ENCODE measurements at places on chromosomes 12 and 14.
A peak's percentile ranks its signal among the peaks of the same experiment; 100 is the strongest.

GRCh38 chr12:125329239-125330102, 264.2 kb downstream of the AACS start:
- DNase-seq: no peak

DNA sequence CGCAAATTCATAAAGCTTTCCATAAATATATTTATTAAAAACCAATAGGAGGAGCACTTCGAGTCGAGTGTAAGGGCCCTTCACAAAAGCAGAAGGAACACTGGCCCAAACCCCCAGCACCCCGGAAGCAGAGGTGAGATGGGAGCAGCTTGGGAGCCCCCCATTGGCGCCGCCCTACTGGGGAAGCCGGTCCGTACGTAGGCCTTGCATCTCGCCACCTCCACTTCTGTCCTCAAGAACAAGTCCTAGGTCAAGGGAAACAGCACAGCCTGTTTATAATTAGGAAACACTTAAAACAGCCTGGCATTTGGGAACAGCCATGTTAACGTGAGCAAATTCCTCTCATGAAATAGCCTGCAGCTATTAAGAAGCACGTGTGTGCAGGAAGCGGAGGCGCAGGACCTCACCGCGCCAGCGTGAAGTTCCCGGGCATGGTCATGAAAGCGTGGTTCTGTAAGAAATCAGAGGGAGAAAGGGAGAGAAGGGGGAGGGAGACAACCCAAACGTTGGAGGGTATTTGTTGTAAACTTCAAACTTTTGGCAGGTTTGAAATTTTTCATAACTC, 7.7 kb downstream of the ANKRD9 start:
- no peak for DNase-seq

- DNase-seq: no peak
Observed at GRCh38 chr12:19719672-19720071, 280.4 kb downstream of the AEBP2 start.

DNA sequence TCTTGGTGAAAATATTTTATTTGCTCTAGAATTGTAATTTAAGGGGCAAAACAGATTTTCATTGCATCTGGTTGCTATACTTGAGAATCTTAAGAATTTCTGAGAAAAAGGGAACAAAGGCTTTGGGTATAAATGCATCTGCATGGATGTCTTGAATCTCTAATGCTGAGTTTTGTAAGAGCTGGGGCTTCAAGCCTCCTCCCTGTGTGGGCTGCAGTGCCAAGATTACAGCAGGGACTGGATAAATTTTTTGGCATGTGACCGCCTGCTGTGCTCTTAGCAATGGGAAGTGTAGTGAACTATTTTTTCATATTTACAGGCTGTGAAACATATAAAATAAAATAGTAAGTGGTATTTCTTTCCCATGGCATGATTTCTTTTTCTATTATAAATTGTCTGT, 70.0 kb downstream of the SLC38A6 start:
- DNase-seq: no peak

GRCh38 chr12:108308395-108309085, 30.6 kb downstream of the CMKLR1 start:
- DNase-seq: no peak

DNA sequence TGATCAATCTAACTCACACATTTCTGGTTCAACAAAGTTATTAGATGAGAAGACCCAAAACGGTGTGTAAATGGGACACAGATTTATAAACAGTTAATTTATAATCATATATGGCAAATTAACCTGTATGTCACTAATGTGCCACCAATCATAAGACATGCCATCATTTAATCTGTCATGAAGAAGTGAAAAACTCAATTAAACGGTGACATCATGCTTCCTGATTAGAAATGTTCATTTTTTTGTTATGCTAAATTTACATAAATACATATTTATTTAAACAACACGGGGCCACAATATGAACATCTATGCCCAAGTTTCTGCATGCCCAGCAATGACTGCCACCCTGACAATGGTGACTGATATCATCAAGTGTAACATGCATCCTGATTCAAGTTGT, 164.1 kb upstream of the EEA1 start:
- DNase-seq: no peak

DNA sequence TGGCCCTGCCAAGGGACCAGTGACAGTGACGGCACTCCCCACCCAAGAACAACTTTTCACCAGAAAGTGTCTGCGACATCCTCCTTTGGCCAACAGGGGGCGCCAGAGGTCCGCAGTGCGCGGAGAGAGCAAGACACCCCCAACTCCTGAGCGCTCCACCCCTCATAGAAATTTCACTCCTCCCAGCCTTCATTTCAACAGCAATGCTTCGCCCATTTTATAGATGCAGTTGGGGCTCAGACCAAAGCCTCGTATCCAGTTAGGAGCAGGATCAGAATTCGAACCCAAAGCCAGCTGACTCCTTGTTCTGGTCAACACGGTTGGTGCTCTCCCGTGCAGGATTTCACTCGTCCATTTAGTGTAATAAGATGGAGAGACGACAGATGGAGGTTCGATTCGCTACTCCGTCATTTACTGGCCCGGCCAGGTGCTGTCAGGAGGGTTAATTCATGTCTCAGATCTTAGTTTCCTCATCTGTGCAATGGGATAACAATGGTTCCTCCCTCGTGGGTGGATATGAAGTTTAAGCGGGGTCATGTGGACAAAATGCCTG, 2.4 kb upstream of the POP5 start:
- peak; percentile 86 for DNase-seq

GRCh38 chr14:68368850-68369249, 424.0 kb downstream of the ZFP36L1 start:
- DNase-seq: peak; percentile 47

DNA sequence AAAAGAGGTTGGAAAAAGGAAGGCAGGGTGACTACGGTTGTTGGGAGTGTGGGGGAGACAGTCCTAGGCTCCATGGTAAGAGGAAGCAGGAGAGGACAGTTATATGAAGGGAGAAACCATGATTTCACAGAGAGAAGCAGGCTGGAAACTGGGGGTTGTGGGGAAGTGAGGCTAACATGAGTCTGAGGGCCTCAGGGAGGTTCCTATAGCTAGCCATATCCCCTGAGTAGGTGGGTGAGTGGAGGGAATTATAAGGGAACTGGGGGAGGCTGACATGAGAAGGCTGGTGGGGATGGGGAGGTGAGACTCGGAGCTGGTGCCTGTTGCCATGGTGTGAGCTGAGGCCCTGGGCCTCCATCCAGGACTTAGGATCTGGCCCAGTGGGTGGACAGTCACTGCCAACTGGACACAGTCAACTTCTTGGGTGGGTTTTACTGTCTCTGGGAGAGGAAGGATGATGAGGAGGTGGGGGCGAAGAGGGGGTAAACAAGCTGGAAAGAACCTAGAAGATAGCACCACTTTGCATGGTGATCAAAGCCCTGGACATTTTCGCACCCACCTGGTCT, 1.4 kb downstream of the RNASE13 start:
- DNase-seq: no peak

GRCh38 chr14:72120315-72120714, 188.1 kb downstream of the RGS6 start:
- no peak for DNase-seq

DNA sequence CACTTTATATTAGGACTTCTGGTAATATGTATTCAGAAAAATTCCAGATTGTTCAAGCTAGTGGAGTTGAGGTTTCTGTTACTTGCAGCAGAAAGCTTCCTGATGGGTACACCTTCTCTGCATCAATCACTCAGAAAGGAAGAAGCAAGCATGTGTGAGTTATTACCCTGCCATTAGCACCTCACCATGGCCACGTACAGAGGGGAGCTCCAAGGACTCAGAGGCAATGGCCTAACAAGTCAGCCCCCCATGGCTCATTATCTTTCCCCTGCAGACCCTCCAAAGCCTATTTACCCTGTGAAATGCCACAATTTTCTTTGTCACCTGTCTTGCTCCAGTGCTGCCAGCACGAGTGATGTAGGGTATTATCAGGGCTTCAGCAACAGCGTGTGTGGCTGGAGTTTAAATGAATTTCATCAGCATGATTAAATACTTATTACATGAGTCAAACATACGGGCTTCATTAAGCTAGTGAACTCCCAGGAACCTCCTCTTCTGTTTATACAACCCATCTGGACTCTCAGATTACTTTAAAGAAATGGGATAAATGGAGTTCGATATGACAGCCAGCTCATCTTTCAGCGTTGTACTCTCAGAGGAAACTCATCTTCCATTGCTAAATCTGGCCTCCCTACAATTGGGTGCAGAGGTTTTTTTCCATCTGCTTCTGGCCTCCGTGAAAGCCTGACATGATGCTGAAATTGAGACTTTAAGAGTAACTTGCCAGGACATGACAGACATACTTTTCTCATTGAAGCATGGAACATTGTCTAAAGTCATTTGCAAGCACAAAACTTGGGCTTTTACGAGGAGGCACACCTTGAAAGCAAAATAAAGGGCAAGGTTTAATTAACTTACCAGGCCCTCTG, 135.9 kb downstream of the TMEM30B start:
- no peak for DNase-seq

DNA sequence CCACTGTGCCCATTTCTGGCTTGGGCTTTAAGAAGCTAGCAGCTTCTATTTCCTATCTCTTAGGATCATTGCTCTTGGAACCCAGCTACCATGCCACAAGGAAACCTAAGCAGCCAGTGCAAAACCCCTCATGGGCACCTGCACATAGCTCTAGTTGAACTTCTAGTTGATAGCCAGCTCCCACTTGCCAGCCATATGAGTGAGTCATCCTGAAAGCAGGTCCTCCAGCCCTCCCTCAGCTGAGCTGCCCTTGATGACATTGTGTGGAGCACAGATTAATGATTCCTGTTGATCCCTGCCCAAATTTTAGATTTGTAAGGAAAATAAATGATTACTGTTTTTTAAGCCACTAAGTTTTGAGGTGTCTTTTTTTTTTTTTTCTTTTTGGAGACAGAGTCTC, 234.2 kb upstream of the FBXO33 start:
- DNase-seq: no peak

- no peak for DNase-seq
Observed at GRCh38 chr14:104563191-104563741, 16.3 kb upstream of the C14orf180 start.

GRCh38 chr12:99611599-99611998, 36.0 kb upstream of the GARIN6 start:
- DNase-seq: no peak

GRCh38 chr12:27653661-27654060, 42.6 kb upstream of the REP15 start:
- DNase-seq: no peak

DNA sequence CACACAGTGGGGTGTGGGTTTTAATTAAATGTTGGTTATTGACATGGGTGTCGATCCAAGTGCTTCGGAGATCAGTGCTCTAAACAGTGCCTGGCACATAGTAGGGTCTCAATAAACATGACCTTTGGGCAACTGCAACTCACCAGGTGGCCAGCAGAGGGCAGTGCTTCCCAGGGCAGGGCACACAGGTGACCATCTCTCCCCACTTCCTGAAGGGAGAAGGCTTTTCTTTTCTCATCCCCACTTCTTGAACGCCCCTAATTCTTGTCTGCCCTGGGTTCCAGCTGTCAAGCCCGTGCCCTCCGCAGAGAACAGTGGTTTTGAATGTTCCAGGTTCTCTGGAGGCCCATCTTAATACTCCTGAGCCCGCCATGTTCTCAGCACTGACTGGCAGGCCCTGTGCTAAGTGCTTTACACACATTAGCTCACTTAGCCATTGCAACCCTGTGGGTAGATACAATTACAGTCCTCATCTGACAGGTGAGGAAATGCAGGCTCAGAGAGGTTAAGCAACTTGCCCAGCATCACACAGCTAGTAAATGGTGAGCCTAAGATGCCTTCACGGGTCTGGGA, 16.3 kb downstream of the RAPGEF3 start:
- DNase-seq: peak; percentile 75

DNA sequence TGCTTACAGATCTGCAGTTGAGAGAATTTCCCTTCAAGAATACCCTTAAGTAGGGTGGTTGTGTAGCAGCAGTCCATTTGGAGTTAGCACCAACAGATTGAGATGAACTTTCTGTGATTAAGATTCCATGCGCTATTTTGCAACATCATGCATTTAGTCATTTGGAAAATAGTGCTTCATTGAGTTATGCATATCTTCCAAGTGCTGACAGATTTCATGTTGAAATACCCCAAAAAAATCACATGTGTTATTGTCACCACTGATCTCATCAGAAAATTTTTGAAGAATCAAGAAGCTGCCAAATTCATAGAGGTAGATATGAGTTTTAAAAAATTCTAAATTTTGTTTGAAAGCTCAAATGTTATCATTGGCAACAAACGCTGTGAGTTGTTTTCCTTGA, 35.5 kb upstream of the OSBPL8 start:
- no peak for DNase-seq

- no peak for DNase-seq
Observed at GRCh38 chr14:69423279-69423678, 24.8 kb downstream of the SLC39A9 start.

DNA sequence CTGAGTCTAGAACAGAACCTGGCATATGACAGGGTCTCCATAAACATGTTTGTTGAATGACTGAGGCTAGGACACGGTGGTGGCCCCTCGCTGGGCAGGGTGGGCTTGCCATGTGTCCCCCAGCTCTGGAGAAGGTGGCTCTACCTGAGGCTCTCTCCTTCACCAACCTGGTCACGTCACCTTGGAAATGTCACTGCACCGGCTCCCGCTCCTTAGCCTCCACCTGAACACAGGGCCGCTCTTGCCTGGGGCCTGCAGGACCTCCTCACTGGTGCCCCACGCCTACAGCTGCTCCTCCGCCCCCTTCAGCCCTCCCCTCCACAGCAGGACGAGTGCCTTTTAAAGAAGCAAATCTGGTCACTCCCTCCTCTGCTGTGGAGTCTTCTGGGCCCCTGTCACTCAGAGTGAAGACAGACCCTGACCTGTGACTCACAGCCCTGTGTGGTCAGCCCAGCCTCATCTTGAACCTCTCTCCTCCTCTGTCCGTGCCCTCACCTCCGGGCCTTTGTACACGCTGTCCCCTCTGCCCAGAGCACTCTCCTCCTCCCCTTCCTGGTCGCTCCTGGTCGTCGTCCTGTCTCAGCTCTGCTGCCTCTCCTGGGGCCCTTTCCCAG, 81.0 kb downstream of the ADGRD1 start:
- DNase-seq: no peak

DNA sequence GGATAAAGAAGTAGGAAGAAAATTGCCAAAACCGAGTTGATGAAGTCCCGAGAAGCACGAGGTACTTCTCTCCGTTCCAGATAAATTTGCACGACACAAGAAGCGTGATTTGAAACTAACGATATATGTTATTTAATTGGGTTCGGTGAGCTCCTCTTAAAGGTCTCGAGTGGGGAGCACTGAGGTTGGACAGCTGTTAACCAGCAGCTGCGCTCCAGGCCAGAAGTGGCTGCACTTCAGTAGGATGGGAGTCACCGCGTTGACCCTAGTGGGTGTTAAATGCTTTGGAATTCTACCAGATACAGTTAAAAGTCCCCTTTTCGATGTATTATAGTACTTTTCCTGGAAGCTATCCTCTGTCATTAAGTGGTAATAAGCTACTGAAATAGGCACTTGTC, 953 bp upstream of the DCAF5 start:
- DNase-seq: peak; percentile 20

- no peak for DNase-seq
Observed at GRCh38 chr14:68562911-68563250, 230.0 kb downstream of the ZFP36L1 start.

DNA sequence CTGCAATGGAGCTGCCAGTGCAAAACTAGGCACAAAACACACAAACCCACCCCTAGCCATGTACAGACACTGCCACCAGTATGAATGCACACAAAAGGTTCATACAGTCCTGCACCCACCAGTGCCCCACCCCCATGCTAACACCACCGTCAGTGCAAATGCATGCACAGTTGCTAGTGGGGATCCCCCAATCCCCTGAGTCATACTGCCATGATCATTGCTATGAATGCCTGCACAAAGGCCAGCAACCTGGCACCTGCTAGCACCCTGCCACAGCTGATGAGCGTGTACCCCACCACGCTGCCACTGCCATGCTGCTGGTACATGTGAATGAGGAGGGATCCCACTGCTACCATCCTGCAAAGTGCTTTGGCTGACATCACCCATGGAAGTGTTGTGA, 23.9 kb downstream of the PZP start:
- DNase-seq: no peak
